ENCODE measurements at places on chromosomes 16 and 17.

GRCh38 chr16:69613378-69614154 is 47.8 kb downstream of the NFAT5 start:
- no peak for DNase-seq

- DNase-seq: no peak
These were observed 3.7 kb upstream of the ABCA9 start for GRCh38 chr17:69064476-69064875.

DNA sequence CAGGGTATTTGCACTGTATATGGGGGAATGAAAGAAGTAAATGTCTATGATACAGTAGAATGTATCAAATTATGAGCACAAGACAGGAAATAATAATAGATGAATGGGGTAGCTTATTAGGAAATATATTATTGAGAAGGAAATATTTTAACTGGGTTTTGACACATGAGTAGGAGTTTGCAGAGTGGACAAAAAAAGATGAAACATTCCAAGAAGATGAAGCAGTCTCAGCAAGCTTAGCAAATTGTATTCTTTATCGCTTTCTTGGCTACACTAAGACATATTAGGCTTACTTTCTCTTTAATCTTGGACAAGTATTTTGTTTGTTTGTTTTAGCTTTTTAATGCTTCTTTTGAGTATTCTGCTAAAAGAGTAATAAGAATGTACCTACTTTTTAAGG is 1.3 kb upstream of the KRTAP4-9 start:
- DNase-seq: no peak

GRCh38 chr17:71558901-71559300 is 561.9 kb upstream of the SOX9 start:
- DNase-seq: no peak

GRCh38 chr16:89924297-89924924 is 1.3 kb downstream of the TUBB3 start:
- DNase-seq: no peak

- no peak for DNase-seq
These were observed 29.9 kb downstream of the DCUN1D3 start for GRCh38 chr16:20870122-20870820.

GRCh38 chr17:77496401-77496801 is 355.6 kb downstream of the SEC14L1 start:
- DNase-seq: no peak

GRCh38 chr17:29707212-29707571 is 84.5 kb upstream of the CORO6 start:
- no peak for DNase-seq

DNA sequence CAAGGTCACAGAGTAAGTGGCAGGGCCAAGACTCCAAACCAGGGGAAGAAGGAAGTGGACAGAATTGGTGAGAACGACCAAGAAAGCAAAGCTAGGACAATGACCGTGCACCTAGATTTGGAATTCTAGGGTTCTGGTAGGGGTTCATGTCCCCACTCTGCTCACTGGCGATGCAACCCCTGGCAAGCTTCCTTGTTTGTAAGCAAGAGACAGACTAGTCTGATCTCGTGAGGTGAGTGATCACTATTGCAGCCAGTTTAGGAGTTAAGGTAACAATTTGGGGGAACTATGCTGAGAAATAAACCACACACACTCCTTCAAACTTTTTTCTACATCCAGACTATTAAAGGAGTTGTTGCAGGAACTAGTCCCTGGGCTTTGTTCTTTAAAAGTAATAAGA is 48.1 kb downstream of the XPO6 start:
- DNase-seq: no peak

GRCh38 chr17:72307836-72308235 is 187.0 kb downstream of the SOX9 start:
- no peak for DNase-seq

GRCh38 chr16:21600031-21600773 is 825 bp downstream of the METTL9 start:
- no peak for DNase-seq

DNA sequence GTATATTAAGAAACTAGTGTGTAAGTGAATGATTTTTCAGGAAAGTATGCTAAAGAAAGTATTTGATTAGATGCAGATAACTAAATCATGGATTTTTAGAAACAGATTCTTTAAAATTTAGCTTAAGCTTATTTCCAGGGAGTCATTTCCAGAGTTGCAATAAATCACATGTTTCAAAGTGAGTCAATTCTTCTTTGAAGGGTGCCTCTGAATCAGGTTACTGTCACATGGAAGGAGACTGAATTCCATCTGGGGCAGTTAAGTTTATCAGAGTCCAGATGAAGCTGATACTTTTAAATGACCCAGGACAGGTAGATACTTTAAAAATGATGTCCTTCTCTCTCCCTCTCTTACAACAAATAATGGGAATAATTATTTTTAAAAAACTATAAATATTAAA is 5.0 kb downstream of the MFSD11 start:
- DNase-seq: no peak

- no peak for DNase-seq
These were observed 157.3 kb downstream of the CDH13 start for GRCh38 chr16:82783933-82784572.

DNA sequence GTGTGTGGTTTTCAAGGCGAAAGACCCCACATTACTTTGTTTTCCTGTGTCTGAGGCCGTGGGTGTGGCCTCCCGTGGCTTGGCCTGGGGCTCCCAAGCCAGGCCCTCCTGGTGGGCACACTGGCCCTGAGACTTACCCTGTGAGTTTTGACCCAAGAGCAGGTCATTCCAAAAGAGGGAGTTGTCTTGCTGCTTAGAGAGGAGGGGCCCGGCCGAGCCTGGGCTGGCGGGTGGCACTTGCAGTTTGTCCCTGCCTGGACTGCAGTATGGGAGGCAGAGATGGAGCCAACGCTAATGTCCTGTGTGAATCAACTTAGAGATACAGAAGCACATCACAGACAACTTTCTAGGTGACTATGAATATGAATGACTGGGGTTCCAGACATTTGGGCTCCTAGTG is 22.7 kb downstream of the PLEKHG4 start:
- no peak for DNase-seq

DNA sequence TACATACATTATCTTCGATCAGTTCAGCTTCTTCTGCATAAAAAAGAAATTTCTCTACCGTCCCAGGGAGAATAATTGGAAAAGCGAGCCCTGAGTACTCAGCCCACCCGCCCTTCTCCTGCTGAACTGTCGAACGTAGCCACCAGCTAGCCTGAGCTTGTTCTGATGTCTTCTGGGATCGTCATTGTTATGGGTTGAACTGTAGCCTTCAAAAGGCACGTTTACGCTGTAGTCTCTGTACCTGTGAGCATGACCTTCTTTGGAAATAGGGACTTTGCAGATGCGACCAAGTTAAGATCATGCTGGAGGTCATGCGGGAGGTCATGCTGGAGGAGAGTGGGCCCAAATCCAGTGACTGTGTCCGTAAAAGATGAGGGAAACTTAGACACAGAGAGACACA is 86.2 kb downstream of the CMIP start:
- no peak for DNase-seq

DNA sequence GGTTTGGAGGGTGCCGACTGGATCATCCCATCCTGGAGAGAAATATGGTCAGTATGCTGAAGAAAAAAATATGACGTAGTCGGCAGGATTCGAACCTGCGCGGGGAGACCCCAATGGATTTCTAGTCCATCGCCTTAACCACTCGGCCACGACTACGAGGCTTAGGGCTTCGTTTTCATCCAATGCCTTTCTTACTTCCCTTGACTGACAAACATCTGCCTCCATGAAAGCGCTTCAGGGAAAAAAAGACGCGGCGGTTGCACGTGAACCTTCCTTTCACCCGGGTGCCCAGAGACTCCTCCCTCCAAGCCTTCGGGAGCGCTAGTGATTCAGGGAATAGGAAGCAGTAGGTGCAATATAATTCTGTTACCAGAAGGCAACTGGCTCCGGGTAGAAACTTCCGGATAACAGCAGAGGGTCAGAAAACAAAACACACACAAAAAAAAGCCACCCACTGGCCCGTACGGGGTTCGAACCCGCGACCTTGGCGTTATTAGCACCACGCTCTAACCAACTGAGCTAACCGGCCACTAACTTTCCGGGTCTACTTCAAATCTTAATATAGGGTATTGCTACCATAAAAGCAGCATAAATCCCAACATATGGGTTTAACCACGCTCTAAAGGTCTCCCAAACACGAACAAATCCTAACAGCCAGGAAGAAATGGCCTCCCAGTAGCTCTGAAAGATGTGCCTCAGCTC is 16.3 kb upstream of the AURKB start:
- peak; percentile 87 for DNase-seq

- DNase-seq: no peak
These were observed 8.5 kb upstream of the ZFHX3 start for GRCh38 chr16:73056448-73056847.

GRCh38 chr17:8163978-8164814 is 1.4 kb upstream of the VAMP2 start:
- no peak for DNase-seq

GRCh38 chr16:82972331-82972919 is 345.7 kb downstream of the CDH13 start:
- no peak for DNase-seq

DNA sequence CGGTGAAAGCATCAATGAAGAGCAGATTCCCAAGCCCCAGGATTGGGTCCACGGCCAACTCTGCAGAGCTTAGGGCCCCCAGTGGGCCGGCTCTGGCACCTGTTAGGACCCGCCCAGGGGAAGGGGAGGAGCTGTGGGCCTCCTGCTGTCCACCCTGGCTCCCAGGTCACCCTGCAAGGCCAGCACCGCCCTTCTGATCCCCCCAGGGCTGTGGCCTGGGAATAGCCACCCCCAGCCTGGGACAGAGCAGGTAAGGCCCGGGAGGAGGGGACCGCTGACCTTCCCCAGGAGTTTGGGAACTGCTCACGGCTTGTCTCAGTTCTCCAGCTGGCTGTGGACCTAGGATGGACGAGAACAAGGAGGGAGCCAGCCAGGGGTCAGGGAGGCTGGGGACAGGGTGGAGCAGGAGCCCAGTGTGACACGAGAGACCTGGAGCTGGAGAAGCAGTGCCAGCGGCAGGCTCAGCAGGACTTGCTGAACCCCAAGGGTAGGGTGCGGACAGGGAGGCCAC is 39.3 kb upstream of the SLC38A10 start:
- DNase-seq: no peak

DNA sequence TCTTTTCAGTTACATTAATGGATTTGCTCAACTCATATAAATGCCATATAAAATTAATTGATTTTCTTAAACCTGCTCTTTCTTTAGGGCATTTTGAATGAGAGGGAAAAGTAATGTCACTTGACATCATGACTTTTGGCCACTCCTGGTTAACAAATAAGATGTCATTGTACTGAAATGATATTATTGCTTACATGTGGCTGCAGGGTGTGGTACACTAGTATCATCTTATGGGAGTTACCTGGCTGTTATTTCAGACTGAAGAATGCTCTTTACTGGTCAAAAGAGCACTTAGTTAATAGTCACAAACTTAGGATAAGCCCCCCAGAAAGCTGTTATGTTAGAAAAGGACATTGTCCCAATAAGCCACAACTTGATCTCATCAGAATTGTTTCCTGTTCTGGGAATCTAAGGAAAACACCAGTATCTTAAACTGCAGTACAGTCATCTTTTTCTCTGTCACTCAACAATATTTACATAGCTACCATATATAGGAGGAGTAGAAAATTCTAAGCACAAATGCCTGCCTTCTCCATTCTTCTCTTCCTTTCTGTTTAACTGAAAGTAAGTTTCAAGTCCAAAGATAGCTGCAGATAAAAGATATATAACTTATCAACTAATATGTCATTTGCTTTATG is 53.9 kb upstream of the MRC2 start:
- DNase-seq: no peak

- no peak for DNase-seq
These were observed 22.5 kb downstream of the RPA1 start for GRCh38 chr17:1852327-1852726.

DNA sequence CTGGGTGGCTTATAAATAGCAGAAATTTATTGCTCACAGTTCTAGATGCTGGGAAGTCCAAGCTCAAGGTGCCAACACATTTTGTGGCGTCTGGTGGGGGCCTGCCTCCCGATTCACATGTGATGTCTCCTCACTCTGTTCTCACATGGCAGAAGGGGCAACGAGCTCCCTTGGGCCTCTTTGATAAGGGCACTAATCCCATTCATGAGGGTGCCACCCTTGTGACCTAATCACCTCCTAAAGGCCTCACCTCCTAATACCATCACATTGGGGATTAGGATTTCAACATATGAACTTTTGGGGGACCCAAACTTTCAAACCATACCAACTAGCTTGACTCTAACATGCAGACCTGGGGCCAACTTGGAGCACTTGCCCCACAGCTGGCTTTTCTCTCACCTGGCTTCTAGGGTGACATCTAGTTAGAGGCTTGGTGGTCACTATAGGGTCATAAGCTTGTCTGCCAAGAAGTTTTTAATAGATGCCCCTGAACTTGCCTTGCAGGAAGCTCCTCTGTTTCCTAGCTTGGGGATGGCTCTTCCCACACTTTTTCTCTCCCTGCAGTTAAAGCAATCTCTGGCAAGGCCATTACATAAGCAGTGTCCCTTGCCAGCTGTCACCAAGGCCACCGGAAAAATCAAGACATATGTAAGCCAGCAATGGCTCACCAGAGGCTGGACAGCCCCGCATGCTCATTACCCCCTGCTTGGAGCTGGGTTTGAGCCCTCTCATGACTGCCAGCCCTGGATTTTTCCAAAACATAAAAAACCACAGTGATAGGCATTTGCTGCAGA is 8.4 kb upstream of the MED9 start:
- DNase-seq: no peak

- DNase-seq: no peak
These were observed 39.7 kb downstream of the CACNG4 start for GRCh38 chr17:67004181-67004580.

DNA sequence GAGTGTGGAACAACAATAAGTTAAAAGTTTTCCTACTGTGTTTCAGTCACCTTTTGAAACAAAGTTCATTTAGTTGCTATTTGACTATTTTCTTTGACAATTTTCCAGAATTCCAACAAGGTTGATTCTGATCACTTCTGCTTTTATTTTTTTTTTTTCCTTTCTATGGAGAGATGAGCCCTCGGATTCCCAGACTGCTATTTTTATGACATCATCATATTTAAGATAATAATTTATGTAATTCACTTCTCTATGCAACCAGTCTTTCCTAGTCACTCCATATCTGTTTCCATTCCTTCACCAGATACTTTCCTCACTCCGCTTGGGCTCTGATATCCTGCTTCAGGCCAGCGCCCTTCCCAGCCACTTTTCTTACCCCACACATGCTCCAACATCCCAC is 8.1 kb downstream of the OR4D2 start:
- no peak for DNase-seq

DNA sequence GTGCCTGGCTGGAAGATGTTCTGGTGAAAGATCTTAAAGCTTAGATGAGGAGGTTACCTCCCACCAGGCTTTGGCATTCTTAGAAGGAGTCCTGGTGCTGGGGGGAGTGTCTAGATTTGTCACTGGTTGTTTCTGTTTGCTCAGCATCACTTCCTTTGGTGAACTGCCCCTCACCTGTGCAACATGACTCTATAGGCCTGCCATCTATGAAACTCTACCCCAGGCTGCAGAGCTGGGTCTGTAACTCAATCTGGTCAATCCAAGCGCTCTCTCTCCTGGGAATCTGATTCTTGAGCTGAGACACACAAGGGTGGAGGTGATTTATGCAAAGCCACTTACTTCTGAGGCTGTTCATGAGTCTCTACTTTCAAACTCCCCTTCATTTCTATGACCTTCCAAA is 399.4 kb downstream of the NPIPA7 start:
- no peak for DNase-seq

Measured in right renal cortex interstitium (tissue), 3 donors.